Lung (tissue), 17 donors: ENCODE measurements at places on chromosomes 5 and 9. TPM values are rescaled to one million over a fixed set of nuclear protein-coding genes. Genes with fewer than 3 reads are reported as not detected.

DNA sequence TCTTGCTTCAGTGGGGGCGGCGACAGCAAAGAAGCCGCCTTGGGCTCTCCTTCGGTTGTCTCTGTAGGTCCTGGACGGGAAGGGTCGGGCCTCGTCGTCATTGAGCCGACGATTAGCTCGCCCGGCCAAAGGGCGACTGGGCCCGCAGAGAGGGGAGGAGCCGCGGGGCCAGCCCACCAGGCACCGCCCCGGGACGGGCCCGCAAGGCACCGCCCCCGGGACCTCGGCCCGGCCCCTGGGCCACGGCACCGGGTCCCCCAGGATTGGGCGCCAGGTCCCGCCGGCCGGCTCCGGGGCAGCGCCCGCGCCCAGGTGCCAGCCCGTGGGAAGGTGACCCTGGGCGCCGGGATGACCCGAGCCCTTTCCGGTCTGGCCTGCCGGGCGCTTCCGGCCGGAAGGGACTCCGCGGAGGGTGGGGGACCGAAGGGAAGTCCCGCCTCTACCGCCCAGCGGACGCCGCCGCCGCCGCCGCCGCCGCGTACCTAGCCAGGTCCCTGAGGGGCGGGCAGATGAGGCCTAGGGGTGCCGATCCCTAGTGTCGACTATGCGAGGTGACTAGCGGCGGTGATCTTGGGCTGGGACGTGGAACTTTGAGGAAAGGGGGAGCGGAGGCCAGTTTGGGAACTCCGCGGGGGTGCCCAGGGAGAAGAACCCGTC, at the start of the genes GBA2 and RGP1:
GBA2 (minus strand) TSS at position 371 of the 657 bp plus-strand sequence. CDS start 524 bp downstream, outside the sequence.
RGP1 (plus strand) TSS at position 430 of the 657 bp plus-strand sequence. CDS start 469 bp downstream, outside the sequence.
- peak within 1 kb of the TSS; percentile 96 for H3K4me3 ChIP-seq
- H3K27ac ChIP-seq: peak within 1 kb of the TSS; percentile 94
- H3K27me3 ChIP-seq: no peaks in the 10 kb centered on the region
- peak; percentile 77 for DNase-seq

- no peak overlapping the region for H3K27ac ChIP-seq
- DNase-seq: no peak
- H3K27me3 ChIP-seq: no peaks in the 10 kb centered on the region
- H3K4me3 ChIP-seq: no peak overlapping the region
- no peaks in the 10 kb centered on the region for H3K36me3 ChIP-seq
Observed at GRCh38 chr9:105264380-105264779, 19.9 kb downstream of the SLC44A1 start.

DNA sequence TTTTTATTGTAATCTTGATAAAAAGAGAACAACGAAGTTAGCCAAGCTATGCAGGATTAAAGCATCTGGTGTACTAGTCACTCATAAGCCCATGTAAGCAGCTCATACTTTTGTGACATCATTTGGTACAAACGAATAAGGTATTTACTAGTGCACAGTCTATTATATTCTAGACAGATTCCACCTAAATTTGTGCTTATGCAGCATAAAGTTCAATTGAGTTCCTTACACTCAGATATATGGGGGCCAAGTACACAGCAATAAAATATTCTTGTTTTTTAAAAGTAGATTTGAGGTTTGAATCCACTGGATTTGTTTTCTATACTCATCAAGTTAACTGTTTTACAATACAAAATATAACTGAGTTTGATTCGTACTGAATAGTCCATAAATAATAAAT, 1621.2 kb downstream of the MAT2B start:
- H3K27me3 ChIP-seq: no peaks in the 10 kb centered on the region
- H3K4me3 ChIP-seq: no peak overlapping the region
- H3K4me1 ChIP-seq: no peaks in the 10 kb centered on the region
- H3K36me3 ChIP-seq: no peaks in the 10 kb centered on the region
- H3K27ac ChIP-seq: no peak overlapping the region

GRCh38 chr5:32711681-32712480, 760 bp downstream of the NPR3 start:
- H3K27me3 ChIP-seq: peaks cover 39% of the 10 kb centered on the region
- H3K4me1 ChIP-seq: peaks cover 4% of the 10 kb centered on the region
- DNase-seq: peak; percentile 15
- peak overlapping the region; percentile 62 for H3K4me3 ChIP-seq
- no peak overlapping the region for H3K27ac ChIP-seq
- no peaks in the 10 kb centered on the region for H3K36me3 ChIP-seq

DNA sequence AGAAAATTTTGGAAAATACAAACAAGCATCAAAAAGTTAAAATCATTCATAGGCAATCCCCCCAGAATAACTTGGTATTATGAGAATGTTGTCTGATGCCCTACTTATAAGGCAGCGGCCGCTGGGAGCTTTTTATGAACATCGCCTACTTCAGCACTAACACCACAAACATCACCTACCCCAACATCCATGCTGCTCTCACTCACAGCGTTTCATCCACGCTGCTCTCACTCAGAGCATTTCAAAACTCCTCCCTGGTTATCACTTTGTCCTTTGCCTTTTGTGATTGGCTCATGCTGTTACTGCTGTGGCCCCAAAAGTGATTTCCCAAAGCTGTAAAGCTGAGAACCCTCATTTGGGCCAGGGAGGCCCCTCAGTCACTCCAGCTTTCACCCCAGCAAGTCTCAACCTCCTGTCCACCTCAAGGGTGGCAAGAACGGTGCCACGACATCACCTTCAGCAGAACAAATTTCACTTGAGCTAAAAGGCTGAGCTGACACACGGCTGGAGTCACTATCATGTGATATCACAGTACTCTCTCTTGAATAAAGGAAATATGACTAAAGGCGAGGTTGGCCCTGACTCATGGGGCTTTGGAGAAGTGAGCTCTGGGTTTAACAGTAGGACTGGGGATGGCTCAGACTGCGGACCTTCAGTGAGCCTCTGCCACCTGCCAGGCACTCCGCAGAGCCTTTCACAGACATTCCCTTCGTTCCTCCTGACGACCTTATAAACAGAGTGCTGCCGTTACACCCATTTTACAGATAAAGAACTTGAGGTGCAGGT, 25.2 kb downstream of the SHC3 start:
- H3K36me3 ChIP-seq: no peaks in the 10 kb centered on the region
- DNase-seq: no peak
- peaks cover 2% of the 10 kb centered on the region for H3K4me1 ChIP-seq
- H3K4me3 ChIP-seq: no peak overlapping the region
- no peak overlapping the region for H3K27ac ChIP-seq
- H3K27me3 ChIP-seq: no peaks in the 10 kb centered on the region

DNA sequence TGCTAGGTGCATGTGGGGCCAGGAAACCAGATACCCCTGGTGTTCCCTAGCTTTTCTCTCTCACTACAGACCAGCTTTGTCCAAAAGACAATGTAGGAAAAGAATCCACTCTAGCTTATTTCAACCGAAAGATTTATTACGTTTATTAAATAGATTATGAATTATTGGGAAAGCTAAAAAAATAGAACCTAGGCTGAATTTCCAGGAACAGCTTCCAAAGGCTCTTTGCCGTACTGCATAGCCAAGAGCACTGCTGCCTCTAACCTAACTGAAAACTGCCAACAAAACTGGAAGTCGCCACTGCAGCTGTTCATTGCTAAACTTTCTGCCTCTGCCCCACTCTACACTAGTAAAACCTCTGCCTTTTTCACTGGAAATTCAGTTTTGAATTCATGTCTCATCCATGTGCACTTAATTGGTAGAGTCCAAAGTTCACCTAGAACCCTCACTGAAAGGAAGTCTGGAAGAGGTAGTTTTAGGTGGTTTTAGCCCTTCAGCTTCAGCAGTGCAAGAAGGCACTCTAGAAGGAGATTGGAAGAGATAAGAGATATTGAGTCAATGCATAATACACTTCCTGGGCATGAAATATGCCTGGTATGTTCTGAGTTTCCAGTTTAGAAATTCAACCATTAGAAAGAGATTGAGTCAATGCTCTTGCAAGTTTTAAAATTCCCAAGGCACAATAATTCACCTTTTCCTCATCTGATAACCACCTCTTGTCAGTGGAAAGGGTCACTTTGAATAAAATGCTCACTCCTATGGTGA, 927.9 kb downstream of the MAT2B start:
- no peaks in the 10 kb centered on the region for H3K4me1 ChIP-seq
- H3K27me3 ChIP-seq: no peaks in the 10 kb centered on the region
- H3K36me3 ChIP-seq: no peaks in the 10 kb centered on the region
- no peak overlapping the region for H3K27ac ChIP-seq
- peak; percentile 5 for DNase-seq

GRCh38 chr5:132425975-132426524, 56.5 kb downstream of the SLC22A5 start:
- H3K4me3 ChIP-seq: no peak overlapping the region
- peak overlapping the region; percentile 40 for H3K27ac ChIP-seq
- DNase-seq: no peak
- no peaks in the 10 kb centered on the region for H3K27me3 ChIP-seq
- peaks cover 49% of the 10 kb centered on the region for H3K4me1 ChIP-seq

- no peak for DNase-seq
- H3K36me3 ChIP-seq: no peaks in the 10 kb centered on the region
- no peak overlapping the region for H3K4me3 ChIP-seq
- H3K4me1 ChIP-seq: no peaks in the 10 kb centered on the region
- peaks cover 2% of the 10 kb centered on the region for H3K27me3 ChIP-seq
Observed at GRCh38 chr5:175434800-175435199, 9.2 kb downstream of the DRD1 start.

- DNase-seq: no peak
- H3K27ac ChIP-seq: no peak overlapping the region
- H3K4me3 ChIP-seq: no peak overlapping the region
- H3K4me1 ChIP-seq: no peaks in the 10 kb centered on the region
- H3K27me3 ChIP-seq: no peaks in the 10 kb centered on the region
Observed at GRCh38 chr5:91150234-91150633, 232.9 kb downstream of the ARRDC3 start.

DNA sequence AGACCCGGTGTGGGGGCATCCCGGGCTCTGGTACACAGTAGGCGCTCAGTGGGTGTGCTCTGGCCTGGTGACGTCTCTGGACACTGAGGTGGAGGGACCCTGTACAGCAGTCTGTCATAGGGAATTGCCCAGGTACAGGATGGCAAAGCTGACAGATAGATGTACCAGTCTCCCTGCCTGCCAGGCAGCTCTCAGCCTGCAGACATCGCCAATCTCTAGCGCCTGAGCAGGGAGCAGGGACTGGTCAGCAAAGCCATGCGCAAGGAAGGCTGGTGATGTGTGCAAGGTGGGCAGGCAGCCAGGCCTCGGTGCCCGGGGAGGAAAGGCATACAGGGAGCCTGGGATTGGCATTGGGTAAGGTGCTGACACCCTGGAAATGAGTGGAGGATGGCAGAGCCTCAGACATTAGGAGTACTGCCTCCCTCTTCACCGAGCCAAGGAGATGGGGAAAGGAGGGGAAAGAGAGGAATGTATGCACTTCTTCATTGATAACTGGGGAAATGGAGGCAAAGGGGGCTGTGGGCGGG, 33.9 kb upstream of the BRD3 start:
- no peak for DNase-seq
- H3K27me3 ChIP-seq: no peaks in the 10 kb centered on the region
- no peak overlapping the region for H3K4me3 ChIP-seq
- H3K27ac ChIP-seq: no peak overlapping the region

- H3K27ac ChIP-seq: no peak overlapping the region
- H3K4me3 ChIP-seq: no peak overlapping the region
- no peak for DNase-seq
- peaks cover 44% of the 10 kb centered on the region for H3K36me3 ChIP-seq
- H3K27me3 ChIP-seq: no peaks in the 10 kb centered on the region
Observed at GRCh38 chr9:127448112-127448805, 2.9 kb downstream of the RPL12 start.

GRCh38 chr9:79812099-79812498, 240.3 kb downstream of the TLE4 start:
- H3K27ac ChIP-seq: no peak overlapping the region
- no peak overlapping the region for H3K4me3 ChIP-seq
- no peak for DNase-seq
- no peaks in the 10 kb centered on the region for H3K27me3 ChIP-seq

GRCh38 chr9:95284162-95285080, 33.1 kb downstream of the FANCC start:
- peaks cover 4% of the 10 kb centered on the region for H3K4me1 ChIP-seq
- no peak overlapping the region for H3K4me3 ChIP-seq
- H3K36me3 ChIP-seq: no peaks in the 10 kb centered on the region
- no peaks in the 10 kb centered on the region for H3K27me3 ChIP-seq

- DNase-seq: no peak
- no peaks in the 10 kb centered on the region for H3K27me3 ChIP-seq
- H3K4me3 ChIP-seq: no peak overlapping the region
- no peak overlapping the region for H3K27ac ChIP-seq
- H3K4me1 ChIP-seq: peaks cover 3% of the 10 kb centered on the region
Observed at GRCh38 chr9:137486141-137486490, 27.0 kb upstream of the NSMF start.

DNA sequence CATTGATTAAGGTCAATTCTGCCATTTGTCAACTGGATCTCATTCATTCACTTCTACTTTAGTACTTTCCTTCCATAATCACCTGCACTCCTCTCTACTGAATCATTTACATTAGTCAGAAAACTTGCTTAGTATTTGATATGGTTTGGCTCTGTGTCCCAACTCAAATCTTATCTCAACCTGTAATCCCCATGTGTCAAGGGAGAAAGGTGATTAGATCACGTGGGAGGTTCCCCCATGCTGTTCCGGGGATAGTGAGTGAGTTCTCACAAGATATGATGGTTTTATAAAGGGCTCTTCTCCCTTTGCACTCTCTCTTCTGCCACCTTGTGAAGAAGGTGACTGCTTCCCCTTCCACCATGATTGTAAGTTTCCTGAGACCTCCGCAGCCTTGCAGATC, 23.7 kb upstream of the UGCG start:
- DNase-seq: no peak
- H3K4me3 ChIP-seq: no peak overlapping the region
- no peaks in the 10 kb centered on the region for H3K27me3 ChIP-seq
- no peaks in the 10 kb centered on the region for H3K36me3 ChIP-seq
- no peaks in the 10 kb centered on the region for H3K4me1 ChIP-seq
- H3K27ac ChIP-seq: no peak overlapping the region

LIX1 gene
- not detected for polyA plus RNA-seq

PCDHA2 gene
- 0.02 TPM for polyA plus RNA-seq

INSYN2B gene
- polyA plus RNA-seq: 0.10 TPM

ADAMTS6 gene
- polyA plus RNA-seq: 0.19 TPM

LHX6 gene
- 3.7 TPM for polyA plus RNA-seq

ANP32B gene
- 152 TPM for polyA plus RNA-seq

SHOC1 gene
- 0.18 TPM for polyA plus RNA-seq

SAXO1 gene
- polyA plus RNA-seq: 0.02 TPM

FBP2 gene
- 0.02 TPM for polyA plus RNA-seq
